Iris pigment epithelial cell (primary cell): ENCODE measurements at places on chromosomes 2 and 18.
A peak's percentile ranks its signal among the peaks of the same experiment; 100 is the strongest.

- DNase-seq, result no peak
Measured at GRCh38 chr2:3009005-3009404, 368.6 kb downstream of the EIPR1 start.

DNA sequence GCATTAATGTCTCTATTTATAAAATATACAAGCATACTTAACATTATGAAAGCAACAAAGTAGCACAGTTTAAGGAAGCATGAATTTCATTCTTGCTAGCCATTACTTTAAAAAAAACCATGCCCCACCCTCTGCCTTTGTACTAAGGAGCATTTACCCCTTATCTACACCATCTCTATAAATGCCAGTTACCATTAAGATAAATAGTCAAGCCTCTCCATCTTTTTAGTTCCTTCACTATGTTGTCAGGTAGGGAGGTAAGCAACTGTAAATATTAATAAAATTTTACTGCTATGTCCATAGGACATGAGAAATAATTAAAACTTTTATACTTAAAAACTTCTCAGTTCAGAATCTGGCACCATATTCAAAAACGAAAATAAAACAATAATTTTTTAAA is 42.1 kb downstream of the ROCK1 start:
- no peak for DNase-seq

- DNase-seq, result no peak
Measured at GRCh38 chr2:118991554-118991953, 49.6 kb downstream of the MARCO start.

DNA sequence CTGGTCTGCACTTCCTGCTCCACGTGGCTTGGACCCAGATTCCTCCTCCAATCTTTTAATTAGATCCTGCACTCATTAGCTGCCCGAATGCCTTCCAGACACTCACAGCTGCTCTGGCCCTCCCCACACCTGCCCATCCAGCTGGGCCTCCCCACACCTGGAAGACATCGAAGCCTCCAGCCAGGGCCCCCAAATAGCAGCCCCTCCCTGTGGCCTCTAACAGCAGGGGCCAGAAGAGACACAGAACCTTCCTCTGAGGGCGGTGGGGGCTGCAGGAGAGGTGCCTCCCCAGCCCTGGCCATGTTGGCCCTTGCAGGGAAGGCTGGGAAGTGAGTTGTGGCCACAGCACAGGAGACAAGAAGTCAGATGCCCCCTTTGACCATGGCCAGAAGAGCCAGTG is 252.8 kb downstream of the DYSF start:
- no peak for DNase-seq

GRCh38 chr2:236646441-236646840 is 76.8 kb downstream of the ACKR3 start:
- DNase-seq, result no peak

- peak; percentile 55 for DNase-seq
Measured at GRCh38 chr2:217789003-217789735, 213.6 kb downstream of the TNS1 start.

GRCh38 chr2:71614976-71615766 is 161.8 kb downstream of the DYSF start:
- DNase-seq, result peak; percentile 17

DNA sequence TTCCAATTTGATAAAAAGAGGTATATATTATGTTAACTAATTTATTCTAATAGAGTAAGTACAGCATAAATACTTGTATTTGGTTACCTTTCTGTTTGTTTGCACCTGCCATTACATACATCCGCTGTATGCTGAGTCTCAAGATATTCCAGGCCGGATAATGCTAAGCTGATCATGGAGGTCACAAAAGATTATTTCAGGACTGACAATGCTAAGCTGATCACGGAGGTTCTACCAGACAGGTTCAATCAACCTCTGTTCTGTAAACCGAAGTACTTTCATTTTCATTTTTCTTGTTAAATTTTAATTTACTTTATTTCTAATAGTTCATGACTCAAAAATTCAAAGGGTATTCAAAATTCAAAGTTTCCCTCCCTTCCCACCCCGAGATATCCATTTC is 31.1 kb downstream of the PNO1 start:
- no peak for DNase-seq
